ENCODE measurements at places on chromosomes 5 and 9.
A peak's percentile ranks its signal among the peaks of the same experiment; 100 is the strongest.

DNA sequence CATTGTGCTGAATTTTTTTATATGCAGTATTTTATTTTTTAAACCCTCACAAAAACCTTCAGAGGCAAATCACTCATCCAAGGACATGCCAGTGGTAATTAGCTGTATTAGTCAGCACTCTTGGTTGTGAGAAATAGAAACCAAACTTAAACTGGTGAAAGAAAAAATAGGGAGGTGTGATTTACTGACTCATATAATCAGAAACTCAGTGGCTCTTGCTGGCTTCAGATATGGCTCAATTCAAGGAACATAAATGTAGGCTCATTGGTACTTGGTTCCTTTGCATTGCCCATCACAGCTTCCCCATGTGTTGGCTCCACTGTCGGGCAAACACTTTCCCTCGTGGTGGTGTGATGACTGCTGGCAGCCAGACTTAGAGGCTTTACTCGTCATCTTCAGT lies 497.2 kb downstream of the MAT2B start:
- no peak for DNase-seq

DNA sequence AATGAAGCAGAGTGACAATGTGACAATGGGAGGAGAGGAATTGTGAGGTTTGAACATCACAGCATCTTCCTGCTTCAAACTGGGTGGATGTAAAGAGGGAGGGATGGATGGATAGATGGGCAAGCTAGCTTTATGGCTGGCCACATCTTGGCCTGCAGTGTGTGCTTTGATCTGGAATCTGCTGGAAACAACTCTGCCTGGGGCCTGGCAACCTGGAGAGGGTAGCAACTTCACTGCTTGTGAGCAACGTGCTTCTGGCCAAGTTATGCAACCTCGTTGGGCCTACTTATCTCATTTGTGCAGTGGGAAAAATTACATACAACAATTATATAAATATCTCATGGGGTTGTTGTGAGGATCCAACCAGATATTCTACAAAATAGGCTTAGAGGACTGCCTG lies 5.3 kb downstream of the IL9 start:
- no peak for DNase-seq

GRCh38 chr5:148875205-148875875 lies 48.9 kb downstream of the ADRB2 start:
- DNase-seq, result no peak

GRCh38 chr5:142945321-142945720 lies 175.1 kb downstream of the ARHGAP26 start:
- no peak for DNase-seq

DNA sequence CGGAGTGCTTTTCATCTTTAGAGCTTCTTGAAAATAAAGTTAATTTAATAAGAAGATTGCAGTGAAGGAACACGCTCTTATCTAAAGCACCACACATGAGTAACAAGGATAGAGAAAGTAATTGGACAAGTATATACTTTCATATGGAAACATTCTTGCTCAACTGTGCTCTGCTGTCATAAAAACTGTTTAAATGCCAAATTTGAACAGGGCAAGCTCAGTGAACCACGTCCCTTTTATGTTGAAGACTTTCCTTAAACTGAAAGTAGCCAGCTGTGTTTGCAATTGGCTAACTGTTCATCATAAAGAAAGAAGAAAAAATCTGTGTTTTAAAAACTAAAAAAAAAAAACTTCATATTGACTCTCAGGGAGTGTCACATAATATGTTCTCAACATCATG lies 1610.7 kb upstream of the C9orf72 start:
- DNase-seq, result peak; percentile 3

All from brain (organoid and tissue), 16 donors.